ENCODE measurements at places on chromosomes 6 and 20.
A peak's percentile ranks its signal among the peaks of the same experiment; 100 is the strongest.

GRCh38 chr6:37239950-37240713 is 17.4 kb upstream of the TBC1D22B start:
- DNase-seq = peak; percentile 55

- DNase-seq = peak; percentile 21
These were observed 37.2 kb downstream of the GTF2H5 start for GRCh38 chr6:158205169-158205944.

GRCh38 chr6:2852921-2853322 is 11.3 kb upstream of the SERPINB1 start:
- no peak for DNase-seq

GRCh38 chr6:43172104-43173007 is 1.3 kb downstream of the SRF start:
- DNase-seq = peak; percentile 76

DNA sequence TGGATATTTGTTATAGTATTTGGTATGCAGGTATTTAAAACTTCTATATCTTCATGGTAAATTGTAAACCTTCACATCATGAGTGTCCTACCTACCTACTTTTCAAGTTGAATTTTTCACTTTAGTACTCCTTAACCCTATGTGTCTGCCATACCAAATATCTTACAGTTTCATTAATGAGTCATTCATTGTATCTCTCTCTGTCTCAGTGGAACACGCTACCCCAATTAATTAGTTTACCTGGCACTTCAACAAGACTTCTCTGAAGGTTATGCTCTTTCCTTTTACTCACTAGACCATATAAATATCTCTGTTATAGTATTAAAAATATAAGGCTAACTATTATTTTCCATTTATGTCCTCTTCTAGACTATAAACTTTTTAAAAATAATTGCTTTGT is 123.9 kb upstream of the GJE1 start:
- no peak for DNase-seq

GRCh38 chr6:3233904-3234303 is 6.5 kb upstream of the TUBB2B start:
- no peak for DNase-seq

DNA sequence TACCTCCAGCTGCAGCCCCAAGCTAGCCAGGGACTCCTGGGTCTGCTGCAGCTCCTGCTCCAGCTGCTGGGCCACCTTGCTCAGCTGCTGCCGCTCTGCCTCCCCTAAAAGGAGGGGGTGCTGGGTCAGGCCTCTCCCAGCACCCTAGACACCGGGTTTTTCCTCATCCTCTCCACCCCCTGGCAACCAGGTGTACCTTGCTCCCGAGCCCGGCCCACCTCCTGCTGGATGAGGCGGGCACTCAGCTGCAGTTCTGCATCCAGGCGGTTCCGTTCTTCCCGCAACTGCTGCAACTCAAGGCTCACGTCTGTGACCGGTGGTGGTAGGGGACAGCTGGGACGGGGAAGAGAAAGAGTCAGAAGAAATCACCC is 6.1 kb upstream of the PSORS1C2 start:
- no peak for DNase-seq

GRCh38 chr6:90669420-90669819 is 82.5 kb upstream of the MAP3K7 start:
- DNase-seq = no peak

DNA sequence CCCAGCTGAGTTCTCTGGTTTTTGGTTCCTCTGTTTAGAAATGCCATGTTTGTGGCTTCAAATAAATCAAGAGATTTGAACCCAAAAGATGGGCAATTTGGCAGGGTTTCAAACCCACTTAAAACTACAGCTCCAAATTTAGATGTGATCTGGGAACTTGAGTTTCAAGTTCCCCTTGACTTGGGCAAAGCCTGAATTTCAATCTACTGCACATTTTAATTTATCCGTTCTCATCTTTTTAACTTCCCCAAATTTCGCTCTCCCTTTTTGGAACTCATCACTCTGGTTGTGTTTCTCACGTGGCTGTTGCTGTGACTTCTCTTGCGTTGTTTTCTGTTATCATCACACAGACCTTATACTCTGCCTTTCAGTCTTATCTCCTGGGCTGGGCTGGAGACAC is 230.9 kb downstream of the CDC5L start:
- DNase-seq = no peak

GRCh38 chr6:10449751-10450150 is 34.9 kb upstream of the TFAP2A start:
- DNase-seq = no peak

GRCh38 chr6:13063300-13063918 is 264.9 kb downstream of the TBC1D7 start:
- no peak for DNase-seq

DNA sequence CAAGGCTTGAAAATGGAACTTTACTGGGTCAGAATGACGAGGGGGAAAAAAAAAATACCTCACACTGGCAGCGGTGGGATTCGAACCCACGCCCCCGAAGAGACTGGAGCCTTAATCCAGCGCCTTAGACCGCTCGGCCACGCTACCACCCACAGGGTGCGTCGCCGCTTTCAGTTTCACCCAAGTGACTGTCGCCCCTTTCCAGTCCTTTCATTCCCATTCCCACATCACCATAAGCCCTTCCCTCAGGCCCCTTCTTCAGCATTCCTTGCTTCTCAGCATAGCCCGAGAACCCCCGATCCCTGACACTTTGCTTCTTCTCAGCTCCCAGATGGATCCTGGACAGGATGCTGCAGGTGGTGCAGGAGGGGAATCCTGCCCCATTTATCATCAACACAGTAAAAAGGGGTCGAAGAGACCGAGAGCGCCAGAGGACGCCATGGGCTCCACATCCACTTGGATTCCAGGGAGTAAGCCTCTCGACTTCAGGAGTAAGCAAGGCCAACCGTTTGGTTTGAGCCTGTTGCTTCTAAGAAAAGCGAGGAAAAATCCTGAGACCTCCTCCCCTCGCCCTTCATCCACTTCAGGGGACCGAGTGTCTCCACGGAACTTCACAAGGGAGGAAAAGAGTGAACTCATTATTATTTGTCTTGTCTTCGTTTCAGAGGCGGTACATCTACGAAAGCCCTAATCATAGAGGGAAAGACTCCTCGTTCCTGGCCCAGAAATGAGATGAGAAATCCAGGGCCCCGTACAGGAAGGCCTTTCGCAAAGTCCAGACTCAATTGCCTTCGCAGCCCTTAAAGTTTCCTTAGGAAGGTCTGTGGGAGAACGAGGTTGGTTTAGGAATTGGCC is 20.0 kb upstream of the TRIM27 start:
- DNase-seq = peak; percentile 76

DNA sequence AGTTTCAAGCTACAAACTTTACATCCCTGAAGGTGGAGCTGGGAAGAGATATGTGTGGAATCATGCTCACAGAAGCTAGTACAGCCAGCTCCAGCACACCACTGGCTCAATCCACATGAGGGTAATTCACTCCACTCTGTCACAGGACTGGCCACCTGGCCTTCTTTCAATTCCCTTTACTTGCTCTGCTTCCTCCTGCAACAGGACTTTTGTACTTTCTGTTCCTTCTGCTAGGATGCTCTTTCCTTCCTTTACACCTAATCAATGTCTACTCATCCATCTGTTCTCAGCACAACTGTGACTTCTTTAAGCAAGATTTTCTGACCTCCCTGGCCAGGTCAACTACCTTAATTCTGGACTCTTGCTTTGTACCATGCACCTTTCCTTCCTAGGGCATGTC is 39.4 kb upstream of the MYB start:
- no peak for DNase-seq

DNA sequence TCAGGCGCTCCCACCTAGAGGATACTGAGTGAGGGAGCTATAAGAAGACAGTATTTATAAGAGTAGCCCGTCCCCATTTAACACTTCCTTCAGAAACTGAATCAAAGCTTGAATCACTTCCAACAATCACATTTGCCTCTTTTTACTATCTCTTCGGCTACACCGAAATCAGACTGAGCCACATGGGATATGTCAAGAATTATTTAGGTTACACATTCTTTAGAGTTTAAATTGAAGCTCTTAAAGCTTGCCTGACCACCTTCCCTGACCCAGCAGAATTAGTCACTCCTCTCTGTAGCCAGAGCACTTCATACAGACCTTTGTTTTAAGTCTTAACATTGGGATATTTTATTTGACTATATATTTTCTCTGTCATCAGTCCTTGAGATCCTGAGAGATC is 163.7 kb downstream of the MAFB start:
- no peak for DNase-seq

GRCh38 chr6:136587527-136587926 is 37.3 kb upstream of the MAP7 start:
- DNase-seq = no peak

GRCh38 chr6:10368861-10369260 is 46.0 kb downstream of the TFAP2A start:
- DNase-seq = no peak

Data from NCI-H146 (cell line).